ENCODE measurements at places on chromosomes 6 and 20. TPM values are rescaled to one million over a fixed set of nuclear protein-coding genes. Genes with fewer than 3 reads are reported as not detected.

The FRMD1 gene
- polyA plus RNA-seq = 0.02 TPM

The KHDC1L gene
- polyA plus RNA-seq = 0.16 TPM

The CRISP3 gene
- polyA plus RNA-seq = not detected

The DAAM2 gene
- polyA plus RNA-seq = 0.23 TPM

The PTGIS gene
- polyA plus RNA-seq = 1.0 TPM

DNA sequence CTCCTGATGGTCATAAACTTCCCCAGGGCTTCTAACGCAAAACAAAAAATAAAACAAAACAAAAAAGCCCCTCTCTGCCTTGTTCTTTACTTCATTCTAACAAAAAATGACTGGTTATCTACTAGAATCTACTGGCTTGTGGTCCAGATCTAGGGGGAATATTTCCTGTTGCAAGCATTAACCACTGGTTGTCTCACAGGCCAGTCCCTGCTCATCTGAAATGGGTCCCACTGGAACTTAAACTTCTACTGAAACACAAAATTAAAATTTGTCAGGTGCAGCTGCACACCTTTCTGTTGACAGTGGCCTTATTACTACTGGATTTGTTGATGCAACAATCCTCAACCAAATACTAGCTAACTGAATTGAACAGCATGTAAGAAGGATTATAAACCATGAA lies 5.5 kb downstream of the SIRPG start:
- DNase-seq = no peak

GRCh38 chr20:37290158-37290810 lies 829 bp downstream of the MANBAL start:
- no peak for DNase-seq

- peak; percentile 69 for DNase-seq
Measured at GRCh38 chr6:158506601-158507000, 53.3 kb upstream of the TMEM181 start.

GRCh38 chr6:43762966-43763695 lies 6.9 kb upstream of the VEGFA start:
- no peak for DNase-seq

DNA sequence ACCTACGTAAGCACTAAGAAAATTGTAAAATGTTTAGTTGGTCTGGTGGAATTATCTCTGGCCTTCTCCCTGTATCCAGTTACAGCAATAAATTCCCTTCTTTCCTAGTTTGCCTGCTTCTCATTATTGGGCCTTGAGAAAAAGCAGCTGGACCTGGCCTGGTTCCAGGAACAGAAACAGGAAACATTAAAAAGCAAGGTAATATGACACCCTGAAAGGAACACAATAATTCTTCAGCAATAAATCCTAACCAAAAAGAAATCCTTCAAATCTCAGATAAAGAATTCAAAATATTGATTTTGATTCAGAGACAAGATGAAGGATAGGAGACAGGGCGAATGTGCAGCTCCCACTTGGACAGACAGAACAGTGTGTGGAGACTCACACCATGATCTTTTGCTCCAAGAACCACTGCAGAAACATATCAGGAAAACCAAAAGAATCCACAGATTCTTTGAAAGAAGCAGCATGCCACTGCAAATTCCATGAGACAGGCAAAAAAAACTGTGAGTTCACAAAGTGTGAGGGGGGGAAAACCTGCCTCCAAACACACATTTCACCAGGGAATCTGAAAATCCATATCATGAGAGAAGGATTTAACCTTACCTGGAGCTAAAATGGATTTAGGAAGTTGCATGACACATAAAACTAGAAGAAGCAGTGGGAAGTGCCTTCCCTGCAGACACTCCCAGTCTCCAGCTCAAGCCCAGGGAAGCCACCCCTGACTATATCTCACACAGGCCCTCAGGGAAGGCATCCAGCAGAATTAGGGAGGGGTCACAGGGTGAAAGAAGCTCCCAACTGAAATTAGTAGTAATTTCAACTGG lies 28.9 kb downstream of the TREM1 start:
- no peak for DNase-seq

- DNase-seq = no peak
Measured at GRCh38 chr20:59004763-59005522, 2.1 kb downstream of the CTSZ start.

GRCh38 chr6:35203680-35204079 lies 10.1 kb upstream of the SCUBE3 start:
- DNase-seq = no peak

- DNase-seq = no peak
Measured at GRCh38 chr20:10848810-10849370, 175.1 kb upstream of the JAG1 start.

DNA sequence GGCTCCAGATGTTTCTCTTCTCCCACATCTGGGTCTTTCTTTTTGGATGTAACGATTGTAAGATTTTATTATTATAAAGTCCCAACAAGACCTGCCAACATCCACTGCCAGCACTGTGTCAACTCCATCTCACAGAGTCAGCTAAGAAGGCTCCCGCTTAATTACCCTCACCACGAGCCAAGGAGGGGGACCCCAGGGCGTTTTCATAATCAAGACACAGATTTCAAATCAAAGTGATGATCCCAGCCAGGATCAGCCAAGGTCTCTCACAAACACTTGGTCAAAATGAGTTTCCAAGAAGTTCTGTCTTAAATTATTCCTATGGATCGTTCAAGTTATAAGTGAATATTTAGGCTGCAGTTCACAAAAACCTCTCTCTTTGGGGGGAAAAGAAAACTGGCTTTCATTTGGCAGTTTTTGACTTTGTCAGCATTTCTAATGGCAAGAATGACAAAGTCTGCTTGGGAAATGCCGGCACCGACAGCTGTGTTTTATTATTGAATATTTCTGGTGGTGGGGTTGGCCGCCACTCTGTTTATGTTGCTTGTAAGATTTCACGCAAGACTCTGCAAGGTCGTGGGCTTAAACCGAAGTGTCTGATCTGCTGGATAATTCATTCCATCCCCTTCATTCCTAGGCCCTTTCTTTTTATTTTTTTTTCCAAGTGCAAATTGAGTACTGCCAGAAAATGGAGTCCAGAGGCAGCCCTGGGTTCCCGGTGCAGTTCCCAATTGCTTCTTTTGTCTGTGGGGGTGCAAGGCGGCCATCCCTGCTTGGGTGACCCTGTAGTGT lies 170.2 kb upstream of the PMEPA1 start:
- no peak for DNase-seq

DNA sequence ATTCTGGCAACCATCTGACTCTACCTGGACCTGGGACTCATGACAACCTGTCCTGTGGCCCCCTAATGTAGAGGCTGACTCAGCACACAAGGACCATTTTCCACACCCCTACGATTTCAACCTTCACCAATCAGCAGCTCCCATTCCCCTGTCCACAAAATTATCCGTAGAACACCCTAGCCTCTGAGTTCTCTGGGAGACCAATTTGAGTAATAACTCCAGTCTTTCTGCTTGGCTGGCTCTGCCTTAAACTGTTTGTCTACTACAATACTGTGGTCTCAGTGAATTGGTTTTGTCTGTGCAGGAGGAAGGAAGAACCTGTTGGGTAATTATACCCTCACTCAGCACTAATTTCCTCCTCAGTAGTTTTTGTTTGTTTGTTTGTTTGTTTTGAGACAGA lies 99.3 kb upstream of the MRPS10 start:
- no peak for DNase-seq

DNA sequence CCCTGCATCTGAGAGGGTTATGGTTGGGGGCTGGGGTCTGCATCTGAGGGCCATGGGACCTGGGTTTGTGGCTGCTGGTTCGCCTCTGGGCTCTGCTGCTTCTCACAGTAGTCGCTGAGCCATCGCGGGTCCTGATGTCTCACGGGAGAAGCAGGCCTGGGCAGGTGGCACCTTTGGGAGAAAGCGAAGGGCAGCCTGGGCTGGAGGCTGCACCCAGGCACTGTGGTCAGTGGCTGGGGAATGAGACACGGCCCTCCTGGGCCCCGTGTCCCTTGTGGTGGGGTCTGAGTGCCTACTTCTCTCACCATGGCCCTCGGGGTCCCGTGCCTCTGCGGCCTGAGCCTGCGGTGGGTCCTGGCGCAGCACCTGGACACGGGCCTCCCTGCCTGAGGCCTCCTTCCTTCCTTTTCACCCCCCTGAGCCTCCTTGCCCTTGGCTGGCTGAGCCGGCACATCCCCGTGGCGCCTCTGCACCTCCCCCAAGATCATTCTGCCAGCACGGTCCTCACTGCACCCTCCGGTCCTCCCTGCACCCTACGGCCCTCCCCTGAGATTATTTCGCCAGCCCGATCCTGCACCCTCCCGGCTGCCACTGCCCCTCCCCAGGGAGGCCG lies 206.0 kb downstream of the ERMARD start:
- DNase-seq = peak; percentile 20
